Activated T-helper 1 cell treated with anti-CD3 and anti-CD28 coated beads, Interleukin-12 subunit alpha, Interleukin-12 subunit beta, Interleukin-2, Interleukin-4 antibody, amounts not matched to agents 30 ng/mL and 10 ng/mL and 1 ng/mL, durations not matched to agents 14 hours and 24 hours and 36 hours (primary cell): ENCODE measurements at places on chromosomes 16 and 17. TPM values are rescaled to one million over a fixed set of nuclear protein-coding genes. Genes with fewer than 3 reads are reported as not detected.

Gene DOC2A
- 2.0 and 2.3 TPM in 2 replicates for total RNA-seq

DNA sequence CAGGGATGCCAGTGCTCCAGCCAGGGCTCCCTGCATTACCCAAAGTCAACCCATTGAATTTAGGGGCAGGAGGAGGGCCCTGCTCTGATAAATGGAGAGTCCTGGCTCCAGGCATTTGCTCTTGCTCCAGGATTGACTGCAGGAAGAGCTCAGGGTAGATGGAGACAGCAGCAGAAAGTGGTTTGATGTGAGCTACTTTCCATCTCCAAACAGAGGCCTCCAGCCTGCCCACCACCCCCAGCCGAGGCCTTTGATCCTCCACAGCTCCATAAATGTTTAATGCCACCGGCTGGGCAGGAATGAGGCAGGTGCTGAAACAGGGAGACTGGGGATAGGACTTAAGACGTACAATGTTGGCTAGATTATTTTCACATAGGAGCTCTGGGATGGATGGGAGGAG is 4.3 kb upstream of the SEZ6 start:
- no peaks in the 10 kb centered on the region for H3K36me3 ChIP-seq
- H3K4me3 ChIP-seq = no peak overlapping the region
- H3K27me3 ChIP-seq = peaks cover 35% of the 10 kb centered on the region
- no peaks in the 10 kb centered on the region for H3K4me1 ChIP-seq

Gene PLA2G10
- total RNA-seq = not detected in 2 replicates

DNA sequence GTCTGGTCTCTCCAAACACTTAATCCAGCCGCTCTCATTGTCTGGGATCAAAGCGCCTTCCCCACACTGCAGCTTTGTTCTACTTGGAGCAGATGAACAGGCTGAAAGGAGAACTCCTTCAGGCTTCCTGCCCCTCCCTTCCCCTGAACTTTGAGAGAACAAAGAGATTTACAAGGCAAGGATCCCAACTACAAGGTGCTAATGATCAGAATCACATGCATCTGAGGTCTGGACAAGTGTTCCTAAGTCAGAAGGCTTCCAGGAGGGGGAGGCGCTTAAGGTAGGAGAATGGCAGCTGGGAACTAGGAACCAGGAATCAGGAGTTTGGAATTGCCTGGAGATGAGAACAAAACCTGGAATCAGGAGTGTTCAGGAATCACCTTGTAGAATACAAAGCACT is 606.3 kb upstream of the CDH11 start:
- H3K36me3 ChIP-seq = no peaks in the 10 kb centered on the region
- no peaks in the 10 kb centered on the region for H3K27me3 ChIP-seq
- no peak for DNase-seq
- no peak overlapping the region for H3K4me3 ChIP-seq

Gene C1QTNF8
- not detected in 2 replicates for total RNA-seq
